ENCODE measurements at places on chromosomes 11 and 22.

DNA sequence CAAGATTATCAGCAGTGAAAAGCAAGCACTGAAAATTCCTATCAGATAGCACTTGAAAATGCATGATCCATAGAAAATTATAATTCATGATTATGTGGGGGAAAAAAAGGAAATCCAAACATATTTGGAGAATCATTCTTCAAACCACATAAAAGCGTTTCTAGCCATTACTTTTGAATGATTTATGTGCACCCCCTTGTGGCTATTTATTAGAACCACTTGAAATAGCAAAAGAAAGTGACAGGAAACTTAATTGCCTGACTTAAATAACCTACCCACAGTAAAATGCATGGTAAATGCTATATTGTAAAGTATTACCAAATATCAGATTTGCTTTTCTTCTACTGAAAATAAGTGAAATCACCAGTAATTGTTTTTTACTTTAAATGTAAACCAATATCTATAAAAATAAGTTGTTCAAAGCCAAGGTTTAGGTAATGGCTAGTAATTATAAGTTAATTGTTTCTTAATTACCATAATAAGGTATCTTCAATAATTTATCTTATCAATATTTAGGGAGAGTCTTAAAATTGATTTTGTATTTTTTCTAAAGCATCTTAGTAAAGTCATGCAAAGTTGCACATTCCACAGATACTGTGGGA is 168.5 kb downstream of the ARHGAP42 start:
- DNase-seq, result no peak

DNA sequence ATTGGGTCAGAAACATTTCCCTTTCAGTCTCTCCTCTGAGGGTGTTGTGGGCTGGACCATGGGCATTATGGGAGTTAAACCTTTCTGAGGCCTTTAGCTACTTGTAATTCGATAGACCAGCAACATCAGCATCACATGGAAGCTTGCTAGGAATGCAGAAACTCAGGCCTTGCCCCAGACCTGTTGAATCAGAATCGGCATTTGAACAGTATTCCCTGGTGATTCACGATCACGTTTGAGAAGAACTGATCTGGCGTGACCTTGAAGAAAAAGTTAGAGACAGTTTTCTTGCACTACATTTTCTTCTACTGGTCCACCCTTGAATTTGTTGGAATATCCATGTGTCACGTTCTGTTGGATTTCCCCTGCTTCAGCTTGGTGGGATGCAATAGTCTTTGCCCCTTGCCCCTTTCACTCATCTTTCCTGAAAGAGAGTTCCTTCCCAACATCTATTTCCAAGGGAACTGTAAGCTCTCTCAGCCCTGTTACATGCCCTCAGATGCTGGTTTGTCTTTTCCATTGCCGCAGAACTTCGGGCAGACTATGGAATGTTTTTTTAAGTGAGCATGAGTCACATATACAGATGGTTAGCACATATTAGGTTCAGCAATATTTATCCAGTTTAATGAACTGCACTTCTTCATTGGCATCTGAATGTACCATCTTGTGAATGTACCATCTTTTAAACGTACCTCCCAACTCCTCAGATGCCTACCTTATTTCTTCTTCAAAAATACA is 23.9 kb downstream of the EHF start:
- no peak for DNase-seq

- DNase-seq, result no peak
These were observed 56.9 kb upstream of the CCDC89 start for GRCh38 chr11:85742873-85743275.

GRCh38 chr11:2137202-2138067 is 1.8 kb downstream of the IGF2 start:
- no peak for DNase-seq

DNA sequence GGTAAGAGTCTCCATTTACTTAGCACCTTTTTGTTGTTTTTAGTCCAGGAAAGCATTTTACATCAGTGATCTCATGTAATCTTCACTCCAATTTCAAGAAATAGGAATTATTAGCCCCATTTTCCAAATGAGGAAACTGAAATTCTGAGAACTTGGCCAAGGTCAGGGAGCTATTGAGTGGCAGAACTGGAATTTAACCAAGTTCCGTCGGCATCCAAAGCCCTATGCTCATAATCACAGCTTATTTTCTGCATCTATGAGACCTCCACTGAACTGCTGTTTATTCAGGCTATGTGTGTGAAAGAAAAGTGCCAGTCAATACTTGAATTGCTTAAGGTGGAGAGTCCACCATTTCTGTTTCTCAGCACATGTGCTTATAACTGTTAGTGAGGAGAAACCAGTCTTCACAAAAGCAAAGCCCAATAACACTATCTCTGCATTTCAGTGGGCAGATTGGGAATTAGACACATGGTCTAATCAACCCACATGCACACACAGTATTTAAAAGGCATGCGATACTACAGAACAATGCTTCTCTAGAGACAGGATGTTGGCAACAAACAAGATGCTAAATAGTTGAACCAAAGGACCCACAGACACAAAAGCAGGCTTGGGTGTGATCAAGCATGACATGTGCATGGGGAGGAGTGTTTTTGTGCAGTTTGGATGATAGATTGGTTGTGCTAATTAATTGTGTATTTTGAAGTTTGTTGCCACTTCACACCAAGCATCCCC is 780.6 kb downstream of the OPCML start:
- DNase-seq, result no peak

DNA sequence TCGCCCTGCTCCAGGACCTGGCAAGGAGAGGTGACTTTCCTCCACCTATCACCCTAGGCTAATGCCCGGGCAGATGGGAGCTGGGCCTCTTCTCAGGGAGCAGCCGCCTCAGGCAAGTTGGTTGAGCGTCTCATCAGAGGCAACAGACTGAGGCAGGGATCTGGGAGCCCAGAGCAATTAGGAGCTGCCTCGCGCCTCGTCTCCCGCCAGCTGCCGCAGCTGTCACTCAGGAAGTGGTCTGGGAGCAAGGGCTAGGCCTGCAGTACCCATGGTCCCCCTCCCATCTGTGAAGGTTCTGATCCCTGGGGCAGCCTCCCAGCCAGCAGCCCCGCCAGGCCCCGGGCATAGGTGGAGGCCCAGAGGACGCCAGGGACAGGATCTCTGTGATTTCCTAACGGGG is 4.6 kb upstream of the CABP7 start:
- DNase-seq, result no peak

- DNase-seq, result peak; percentile 58
These were observed 14.8 kb downstream of the PLAAT3 start for GRCh38 chr11:63599211-63600122.

DNA sequence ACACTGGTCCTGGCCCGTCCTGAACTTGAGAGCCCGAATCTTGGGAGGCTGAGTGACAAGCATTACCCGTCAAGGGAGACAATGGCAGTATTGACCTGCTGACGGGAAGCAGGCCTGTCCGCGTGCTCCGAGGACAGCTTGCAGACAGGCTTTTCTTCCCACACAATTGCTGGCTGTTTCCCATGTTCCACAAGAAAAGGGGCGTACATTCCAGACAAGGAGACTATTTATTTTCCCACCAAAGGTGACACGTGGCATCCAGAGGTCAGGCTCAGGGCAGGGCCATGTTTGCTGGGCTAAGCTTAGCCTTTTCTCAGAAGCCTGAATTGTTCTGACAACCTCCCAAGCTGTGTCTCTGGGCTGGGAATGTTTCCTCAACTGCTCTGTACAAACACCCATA is 86.9 kb upstream of the SPON1 start:
- no peak for DNase-seq

DNA sequence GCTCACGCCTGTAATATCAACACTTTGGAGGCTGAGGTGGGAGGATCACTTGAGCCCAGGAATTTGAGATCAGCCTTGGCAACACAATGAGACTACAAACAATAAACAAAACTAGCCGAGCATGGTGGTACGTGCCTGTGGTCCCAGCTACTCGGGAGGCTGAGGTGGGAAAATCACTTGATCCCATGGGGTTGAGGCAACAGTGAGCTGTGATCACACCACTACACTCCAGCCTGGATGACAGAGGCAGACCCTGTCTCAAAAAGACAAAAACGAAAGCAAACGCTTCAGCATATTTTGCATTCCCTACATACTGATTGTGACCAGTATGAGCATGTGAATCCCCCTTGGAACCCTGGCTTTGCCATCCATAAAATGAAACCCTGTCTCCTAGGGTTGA is 33.9 kb upstream of the MN1 start:
- DNase-seq, result no peak

- DNase-seq, result no peak
These were observed 265.7 kb upstream of the CTSC start for GRCh38 chr11:88603091-88603867.

GRCh38 chr22:40031766-40032470 is 37.2 kb downstream of the FAM83F start:
- DNase-seq, result no peak

DNA sequence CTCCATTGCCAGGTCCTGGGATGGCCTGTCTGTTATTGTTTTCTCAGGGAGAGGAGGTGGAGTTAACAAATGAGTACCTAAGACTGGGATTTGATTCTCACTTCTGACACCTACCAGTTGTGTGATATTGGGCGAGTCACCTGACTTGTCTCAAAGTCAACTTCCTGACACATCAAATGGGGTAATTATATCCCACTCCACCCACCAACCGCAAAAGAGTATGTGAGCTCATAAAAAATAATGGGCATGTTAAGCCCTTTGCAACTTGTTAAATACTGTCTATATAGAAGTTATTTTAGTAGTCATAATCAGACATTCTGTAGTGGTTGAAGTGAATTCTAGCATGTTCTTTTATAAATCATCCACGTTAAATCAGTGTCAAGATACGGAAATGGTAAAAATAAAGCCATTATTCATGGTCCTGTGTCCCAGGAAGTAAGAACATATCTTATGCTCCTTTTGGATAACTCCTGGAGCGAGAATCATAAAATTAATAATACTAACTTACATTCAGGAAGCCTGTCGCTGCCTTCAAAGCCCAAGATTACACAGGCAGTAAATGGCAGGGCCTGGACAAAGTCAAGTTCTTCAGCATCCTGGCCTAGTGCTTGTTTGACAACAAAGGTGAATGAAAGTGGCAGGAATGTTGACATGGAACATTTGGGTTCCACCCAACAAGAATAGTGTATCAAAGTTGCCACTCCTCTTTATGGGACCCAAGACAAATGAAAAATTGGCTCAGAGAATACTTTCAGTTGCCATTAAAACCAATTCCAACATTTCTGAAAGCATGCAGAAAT is 54.3 kb downstream of the SYTL2 start:
- DNase-seq, result no peak

DNA sequence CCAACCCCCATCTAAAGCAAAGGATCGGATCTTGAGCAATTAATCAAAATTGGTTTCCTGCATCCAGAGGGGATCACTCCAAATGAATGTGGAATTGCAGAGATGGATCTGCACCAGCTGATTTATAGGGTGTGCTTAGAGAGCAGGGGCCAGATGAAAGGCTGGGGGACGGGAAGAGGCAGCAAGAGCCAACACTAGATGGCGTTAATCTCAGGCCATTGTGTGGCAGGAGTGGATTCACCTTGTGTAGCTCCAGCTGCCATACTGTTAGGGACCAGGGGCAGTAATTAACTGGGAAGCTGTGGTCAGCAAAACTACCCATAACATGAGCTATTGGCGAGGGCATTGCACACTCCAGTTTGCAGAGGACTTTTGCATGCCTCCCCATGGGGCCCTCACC is 35.6 kb downstream of the SERPINH1 start:
- no peak for DNase-seq

DNA sequence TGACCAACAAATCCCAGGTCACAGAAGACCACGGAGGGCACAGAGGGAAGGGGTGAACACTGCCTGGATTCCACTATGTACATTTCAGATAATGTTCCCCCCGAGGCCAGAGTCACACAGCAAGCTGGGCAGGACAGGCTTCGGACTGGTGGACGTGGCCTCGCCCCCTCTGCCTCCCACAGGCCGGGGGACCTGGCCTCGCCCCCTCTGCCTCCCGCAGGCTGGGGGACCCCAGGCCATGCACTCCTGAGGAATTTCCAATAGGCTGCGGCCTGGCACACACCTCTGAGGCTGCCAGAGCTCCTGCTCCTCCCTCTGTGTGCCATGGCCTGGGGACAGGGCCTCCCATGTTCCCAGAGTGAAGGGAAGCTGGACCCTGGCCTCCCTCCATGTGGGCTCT is 1352.8 kb downstream of the BRD1 start:
- DNase-seq, result no peak

- DNase-seq, result no peak
These were observed 175.1 kb downstream of the FAT3 start for GRCh38 chr11:92399705-92400104.

GRCh38 chr11:77055101-77055561 is 11.6 kb upstream of the CAPN5 start:
- DNase-seq, result no peak

DNA sequence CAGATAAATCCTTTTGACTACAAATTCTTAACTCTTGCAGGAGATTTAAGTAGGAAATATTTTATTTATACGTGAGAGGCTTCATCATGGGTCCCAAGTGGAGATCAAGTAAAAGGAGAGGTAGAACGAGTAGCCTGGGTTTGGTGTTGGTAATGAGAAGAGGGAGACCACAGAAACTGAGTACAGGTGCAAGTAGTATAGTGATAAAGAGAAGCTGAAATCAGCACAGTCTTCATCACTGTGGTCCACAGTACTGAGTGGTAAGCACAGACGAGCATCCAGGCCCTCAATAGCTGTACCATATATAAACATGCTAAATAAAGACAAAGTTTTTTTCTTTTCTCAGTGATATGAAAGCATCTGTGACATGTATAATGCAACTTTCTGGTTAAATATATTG is 5.8 kb upstream of the OR52E5 start:
- no peak for DNase-seq

GRCh38 chr11:116033931-116034553 is 529.8 kb upstream of the CADM1 start:
- no peak for DNase-seq

DNA sequence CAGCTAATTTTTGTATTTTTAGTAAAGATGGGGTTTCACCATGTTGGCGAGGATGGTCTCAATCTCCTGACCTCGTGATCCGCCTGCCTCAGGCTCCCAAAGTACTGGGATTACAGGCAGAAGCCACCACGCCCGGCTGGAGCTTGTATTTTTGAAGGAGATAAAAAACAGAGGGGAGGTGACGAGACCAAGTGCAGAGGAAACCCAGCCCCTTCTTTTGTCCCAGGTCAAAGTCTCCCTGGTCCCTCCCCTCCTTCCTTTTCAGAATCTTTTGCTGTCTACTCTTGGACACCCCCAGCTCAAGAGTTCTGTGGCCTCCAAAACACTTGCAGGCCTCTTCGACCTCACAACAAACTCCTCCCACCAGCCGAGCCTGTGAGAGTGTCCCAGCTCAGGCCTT is 12.2 kb upstream of the TMEM184B start:
- DNase-seq, result no peak

DNA sequence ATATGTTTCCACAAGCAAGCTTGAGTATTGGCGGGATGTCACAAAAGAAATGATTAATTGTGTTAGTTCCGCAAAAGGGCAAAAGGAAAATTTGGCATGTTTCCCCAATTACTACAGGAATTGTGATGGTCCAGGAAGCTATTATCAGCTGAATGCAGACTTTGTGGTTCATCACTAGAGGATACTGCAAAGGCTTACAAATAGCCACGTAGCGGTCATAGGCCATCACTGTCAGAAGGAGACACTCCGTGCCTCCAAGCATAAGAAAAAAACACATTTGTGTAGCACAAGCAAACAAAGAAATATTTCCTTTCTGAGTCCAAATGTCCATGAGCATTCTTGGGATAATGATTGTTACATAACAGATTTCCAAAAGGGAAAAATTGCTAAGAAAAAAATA is 1.8 kb downstream of the OR10AG1 start:
- no peak for DNase-seq

- DNase-seq, result no peak
These were observed 30.0 kb upstream of the FAR1 start for GRCh38 chr11:13638422-13638821.

- DNase-seq, result no peak
These were observed 10.5 kb downstream of the ARL14EP start for GRCh38 chr11:30333405-30333804.

Measured in anterior cingulate cortex (tissue), 58 donors.